Stimulated activated CD8-positive, alpha-beta memory T cell treated with anti-CD3 and anti-CD28 coated beads, Interleukin-4, amount 100 ng/mL, for 48 hours (primary cell): ENCODE measurements at places on chromosomes 12 and 14.
A peak's percentile ranks its signal among the peaks of the same experiment; 100 is the strongest.

GRCh38 chr12:26122061-26122680, 2.7 kb downstream of the BHLHE41 start:
- peak; percentile 44 for DNase-seq

DNA sequence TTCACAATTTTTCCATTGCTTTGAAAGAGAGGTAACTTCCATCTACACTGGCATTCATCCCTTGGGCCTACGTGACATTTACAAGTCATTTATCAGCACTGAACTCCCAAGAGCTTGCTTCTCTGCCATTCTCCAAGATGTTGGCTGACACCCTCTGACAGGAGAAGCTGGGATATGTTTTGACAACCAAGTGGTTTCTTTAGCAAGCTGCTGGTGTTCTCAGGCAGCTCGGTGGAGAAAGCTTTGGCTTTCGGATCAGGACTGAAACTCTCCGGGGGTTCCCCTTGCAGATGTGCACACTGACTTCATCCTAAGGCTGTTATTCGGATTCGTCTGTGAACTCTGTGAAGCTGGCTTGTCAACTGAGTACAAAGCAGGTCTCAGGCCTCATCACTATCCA, 15.7 kb downstream of the KCNA5 start:
- DNase-seq = no peak

GRCh38 chr12:39912211-39912980, 193.5 kb downstream of the SLC2A13 start:
- no peak for DNase-seq

DNA sequence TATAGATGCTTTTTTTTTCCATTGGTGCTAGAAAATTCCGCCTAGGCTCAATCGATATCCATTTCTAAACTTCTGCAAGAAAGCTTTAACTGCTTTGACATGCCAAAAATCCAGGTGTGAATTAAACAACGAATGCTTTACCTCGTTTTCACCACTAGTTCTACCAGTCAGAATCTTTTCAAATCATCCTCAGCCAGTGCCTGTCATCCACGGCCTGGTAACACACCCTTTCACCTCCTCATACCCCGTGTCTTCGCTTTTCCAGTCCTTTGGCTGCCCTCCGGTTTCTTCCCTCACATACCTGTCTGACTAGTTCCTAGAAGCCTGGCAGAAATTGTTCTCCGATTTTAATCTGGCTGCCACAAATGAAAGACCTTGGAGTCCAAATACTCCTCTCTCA, 1.4 kb upstream of the PHC1 start:
- DNase-seq = no peak

GRCh38 chr14:68405961-68406360, 386.9 kb downstream of the ZFP36L1 start:
- no peak for DNase-seq

GRCh38 chr12:22893878-22894277, 268.9 kb downstream of the ETNK1 start:
- no peak for DNase-seq

GRCh38 chr14:52824462-52824861, 33.1 kb upstream of the GNPNAT1 start:
- DNase-seq = no peak

- DNase-seq = no peak
Observed at GRCh38 chr14:34228650-34228976, 233.4 kb downstream of the SPTSSA start.

- no peak for DNase-seq
Observed at GRCh38 chr12:114835031-114835430, 151.1 kb upstream of the TBX3 start.

- no peak for DNase-seq
Observed at GRCh38 chr14:36288496-36288895, 31.9 kb downstream of the MBIP start.

DNA sequence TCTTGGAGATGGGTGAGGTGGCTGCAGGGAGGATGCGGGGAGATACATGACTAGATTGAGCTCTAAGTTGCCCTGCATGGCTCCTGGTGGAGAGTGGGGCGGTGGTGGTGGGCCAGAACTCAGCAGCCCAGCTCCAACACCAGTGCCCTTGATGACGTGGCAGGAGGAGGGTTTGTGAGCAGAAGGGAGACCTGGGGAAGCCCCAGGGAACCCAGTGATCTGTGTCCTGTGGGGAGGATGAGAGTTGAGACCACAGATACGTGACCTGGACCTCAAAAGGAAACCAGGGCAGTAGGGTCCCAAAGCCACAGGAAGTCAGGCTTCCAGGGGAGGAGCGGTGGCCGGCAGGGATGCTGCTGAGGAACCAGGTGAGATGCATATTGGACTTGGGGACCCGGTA, 989.1 kb upstream of the TMEM132C start:
- DNase-seq = no peak

DNA sequence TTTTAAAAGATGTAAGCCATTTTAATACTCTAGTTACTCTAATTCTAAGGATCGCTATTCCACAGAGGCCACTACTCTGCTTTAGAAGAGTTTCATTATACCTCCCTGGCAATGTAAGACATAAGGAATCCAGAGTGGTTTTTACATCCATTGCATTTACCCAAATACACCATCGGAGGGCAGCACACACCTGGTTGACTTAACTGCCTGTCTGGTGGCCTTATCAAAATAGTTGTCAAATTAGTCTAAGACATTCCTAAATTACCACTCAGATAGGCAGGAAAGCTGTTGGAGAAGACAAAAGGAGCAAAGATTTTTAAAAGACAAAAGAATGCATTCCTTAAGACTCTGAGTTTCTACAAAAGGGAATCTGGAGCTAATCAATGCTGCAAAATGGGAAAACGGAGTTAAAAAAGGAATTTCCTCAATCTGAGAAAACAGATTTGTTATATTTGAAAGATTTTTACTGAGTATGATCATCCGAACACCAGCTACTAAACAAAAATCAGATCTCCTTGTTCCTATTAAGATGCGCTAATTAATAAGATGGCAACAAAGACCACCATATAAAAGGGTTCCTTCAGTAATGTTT, 33.8 kb upstream of the FGD4 start:
- DNase-seq = peak; percentile 39

DNA sequence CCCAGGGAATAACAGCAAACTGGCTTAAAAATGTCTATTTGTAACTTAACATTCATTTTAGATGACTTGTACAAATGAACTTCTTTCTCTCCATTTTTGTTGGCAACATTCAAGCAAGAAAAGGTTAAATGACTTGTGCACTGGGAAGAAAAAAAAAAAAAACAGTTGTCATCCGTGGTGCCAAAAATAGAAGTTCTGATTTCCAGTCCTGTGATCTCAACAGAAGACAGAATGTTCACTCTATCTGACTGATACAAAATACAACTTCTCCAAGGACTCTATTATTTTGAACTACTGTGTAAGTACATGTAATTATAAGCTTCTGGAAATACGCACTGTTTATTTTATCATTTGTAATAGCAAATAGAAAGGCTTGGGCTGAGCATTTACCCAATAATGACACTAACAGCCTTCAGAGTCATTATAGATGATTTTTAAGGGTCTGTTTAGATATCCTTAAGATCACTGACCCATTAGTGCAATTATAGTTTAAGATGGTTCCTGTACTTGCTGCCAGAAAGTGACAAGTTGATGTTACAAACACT, 59.9 kb downstream of the LIN7A start:
- no peak for DNase-seq

GRCh38 chr12:39451977-39452376, 9.1 kb upstream of the KIF21A start:
- DNase-seq = no peak

GRCh38 chr14:30468354-30468753, 90.6 kb upstream of the G2E3 start:
- DNase-seq = no peak

GRCh38 chr14:32584079-32584478, 255.0 kb downstream of the AKAP6 start:
- no peak for DNase-seq

GRCh38 chr12:81377771-81378170, 299.9 kb downstream of the ACSS3 start:
- DNase-seq = no peak

DNA sequence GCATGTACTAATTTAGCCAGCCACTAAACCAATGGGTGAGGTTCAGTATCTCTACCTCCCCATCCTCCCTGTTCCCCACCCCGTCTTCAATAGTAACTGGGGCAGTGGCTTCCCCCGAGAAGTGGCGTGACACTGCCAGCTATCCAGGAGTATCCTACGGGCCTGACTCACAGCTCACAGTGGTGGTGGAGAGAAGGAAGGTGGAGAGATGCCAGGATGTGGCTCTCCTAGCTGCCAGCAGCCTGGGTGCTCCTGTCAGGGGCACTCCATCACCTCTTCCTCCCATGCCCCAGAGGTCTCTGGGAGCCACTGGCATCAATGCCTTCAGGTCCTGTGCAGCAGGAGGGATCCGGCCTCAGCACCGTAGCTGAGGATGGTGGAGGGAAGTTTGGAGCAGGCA, 49.0 kb downstream of the TSPAN11 start:
- no peak for DNase-seq

- no peak for DNase-seq
Observed at GRCh38 chr12:78331181-78331580, 500.5 kb downstream of the NAV3 start.

- DNase-seq = peak; percentile 58
Observed at GRCh38 chr14:104689109-104689880, at the start of gene INF2. TSS of gene INF2 (plus strand) at chr14:104689618. CDS start at chr14:104701366, 11,748 bp downstream.

DNA sequence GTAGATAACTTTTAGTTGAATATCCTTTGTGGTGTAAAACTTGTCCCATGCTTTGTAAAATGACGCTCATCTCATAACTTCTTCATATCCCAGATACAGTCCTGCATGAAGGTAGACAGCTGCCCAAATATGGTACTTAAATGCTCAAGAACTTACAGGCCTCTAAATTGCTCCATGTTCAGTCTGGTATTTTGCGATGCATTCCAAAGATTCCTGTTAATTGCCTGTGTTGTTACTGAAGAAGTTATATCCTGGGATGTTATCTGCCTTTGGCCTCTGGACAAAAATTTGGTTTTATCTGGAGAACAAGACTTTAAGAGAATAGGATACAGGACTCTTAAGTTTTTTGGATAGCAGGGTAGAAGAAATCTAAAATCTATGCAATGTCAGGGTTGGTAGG, 473.0 kb downstream of the PCNX1 start:
- no peak for DNase-seq

DNA sequence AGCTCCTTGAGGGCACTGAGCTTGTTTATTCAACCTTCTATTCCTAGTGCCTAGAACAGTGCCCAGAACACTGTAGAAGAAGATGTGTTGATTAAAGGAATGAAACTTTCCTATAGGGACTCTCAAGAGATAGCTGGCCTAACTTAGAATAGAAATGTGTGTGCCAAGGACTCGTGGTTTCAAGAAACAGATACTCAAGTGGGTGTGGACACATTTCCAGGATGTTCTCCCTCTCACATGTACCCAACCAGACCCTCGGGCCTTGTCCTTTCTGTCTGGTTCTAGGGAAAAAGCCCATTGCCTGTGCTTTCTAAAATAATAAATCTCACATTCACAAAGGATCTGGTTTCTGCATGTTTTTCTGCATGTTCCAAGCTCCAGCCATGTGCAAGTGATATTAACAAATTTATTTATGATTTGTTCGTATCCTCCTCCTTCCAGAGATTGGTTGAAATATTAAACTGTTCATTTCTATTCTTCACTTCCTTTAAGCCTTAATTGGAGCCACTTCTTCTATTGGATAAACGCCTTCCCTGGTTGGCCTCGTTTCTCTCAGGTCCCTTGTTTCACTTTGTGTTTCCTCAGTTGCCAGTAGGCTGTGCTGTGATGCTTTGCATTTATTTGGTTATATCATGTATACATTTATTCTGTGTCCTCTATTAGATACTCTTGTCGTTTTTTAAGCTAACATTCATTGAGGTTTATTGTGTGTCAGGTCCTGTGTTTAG, 89.8 kb downstream of the CRADD start:
- no peak for DNase-seq

DNA sequence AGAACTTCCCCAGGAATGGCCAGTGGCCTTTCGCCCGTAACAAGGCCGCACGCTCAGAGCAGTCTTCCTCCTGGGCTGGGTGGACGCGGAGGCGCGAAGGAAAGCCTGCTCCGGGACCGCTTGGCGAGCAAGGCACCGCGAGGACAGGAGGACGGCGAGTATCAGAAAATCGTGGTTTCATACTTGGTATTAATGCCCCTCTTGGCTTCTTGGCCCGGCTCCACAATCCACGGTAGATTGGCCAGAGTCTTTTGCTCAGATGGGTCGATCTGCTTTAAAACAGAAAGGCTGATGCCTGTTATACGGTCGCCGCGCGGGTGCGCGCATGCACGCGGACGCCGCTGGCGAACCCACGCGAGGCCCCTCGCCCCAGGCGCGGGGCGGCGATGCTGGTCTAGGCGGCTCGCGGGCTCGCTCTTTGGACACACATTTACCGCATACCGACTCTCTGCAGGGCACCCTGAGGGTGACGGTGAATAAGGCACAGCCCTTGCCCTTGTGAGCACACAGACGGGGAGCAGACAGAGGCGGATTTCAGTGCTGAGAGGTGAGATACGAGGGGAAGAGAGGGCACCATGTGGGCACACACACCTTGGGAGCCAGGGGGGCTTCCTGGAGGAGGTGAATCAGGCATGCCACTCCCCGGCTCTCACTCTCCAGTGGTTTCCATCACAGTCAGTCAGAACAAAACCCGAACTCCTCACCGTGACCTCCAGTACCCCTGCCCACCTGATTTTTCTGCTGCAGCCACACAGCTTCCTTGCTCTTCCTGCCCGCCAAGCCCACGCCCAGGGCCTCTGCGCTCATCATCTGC, 100.7 kb downstream of the APAF1 start:
- DNase-seq = peak; percentile 58

DNA sequence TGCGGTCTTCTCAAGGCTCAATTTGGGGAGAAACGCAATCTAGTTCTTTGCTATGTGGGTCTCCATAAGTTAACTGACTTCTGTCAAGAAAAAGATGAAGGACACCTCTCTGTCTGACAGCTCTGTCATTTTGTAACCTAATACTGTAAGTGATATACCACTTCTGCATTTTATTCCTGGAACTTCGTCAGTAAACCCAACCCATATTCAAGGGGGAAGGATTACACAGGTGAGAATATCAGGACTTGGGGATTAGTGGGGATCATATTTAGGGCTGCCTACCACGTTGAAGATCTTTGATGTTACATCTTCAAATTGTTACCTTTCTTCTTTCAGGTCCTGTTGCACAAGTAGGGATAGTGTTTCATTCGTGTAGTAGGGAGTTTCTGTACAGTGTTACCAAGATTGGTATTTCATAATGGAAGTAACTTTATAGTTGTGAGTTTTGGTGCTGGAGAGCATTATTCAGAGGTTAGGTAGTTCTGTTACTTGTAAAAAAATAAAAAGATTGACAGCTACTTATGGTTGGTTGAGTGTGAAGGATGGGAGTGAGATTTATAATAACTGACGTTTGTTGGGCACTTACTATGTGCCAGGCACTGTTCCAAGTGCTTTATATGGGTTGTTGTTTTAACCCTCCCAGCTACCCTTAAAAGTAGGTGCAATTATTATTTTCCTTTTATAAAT, 1.6 kb downstream of the TMEM260 start:
- no peak for DNase-seq

DNA sequence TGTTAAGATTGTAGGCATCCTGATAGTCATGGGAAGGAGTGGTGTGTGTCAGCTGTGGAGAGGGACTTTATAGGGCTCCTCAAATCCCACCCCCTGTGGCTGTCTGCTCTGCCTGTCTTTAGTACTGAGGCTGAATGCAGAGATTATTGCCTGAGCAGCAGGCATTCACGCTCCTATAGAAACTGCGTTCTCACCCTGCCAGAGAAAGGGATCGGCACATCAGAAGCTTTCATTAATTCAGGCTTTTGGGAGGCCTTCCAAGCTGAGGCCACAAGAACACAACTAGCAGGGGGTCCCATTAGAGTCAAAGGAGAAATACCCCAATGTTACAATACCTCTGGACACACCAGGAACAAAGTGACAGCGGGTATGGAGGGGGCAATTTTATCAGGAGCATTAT, 12.6 kb downstream of the KCNK10 start:
- no peak for DNase-seq

GRCh38 chr14:61653507-61653906, 41.8 kb upstream of the HIF1A start:
- no peak for DNase-seq
